T-helper 17 cell (primary cell): ENCODE measurements at places on chromosomes 5 and 9. TPM values are rescaled to one million over a fixed set of nuclear protein-coding genes. Genes with fewer than 3 reads are reported as not detected.

Gene GRM6
- not detected for total RNA-seq

Gene RAB3C
- total RNA-seq, result not detected

Gene LHFPL2
- total RNA-seq, result 4.3 TPM

Gene ANXA6
- 307 TPM for total RNA-seq

Gene SHB
- total RNA-seq, result 0.65 TPM
